ENCODE measurements at places on chromosomes 11 and 22.

GRCh38 chr22:45529971-45530575 lies 27.4 kb downstream of the FBLN1 start:
- no peak for DNase-seq

- peak; percentile 63 for DNase-seq
Measured at GRCh38 chr11:65639623-65640482, 2.0 kb downstream of the SIPA1 start.

GRCh38 chr22:23579870-23580575 lies at the start of gene IGLL1:
TSS of gene IGLL1 (minus strand) at chr22:23580290. CDS start at chr22:23580190, 100 bp downstream.
- DNase-seq: no peak

DNA sequence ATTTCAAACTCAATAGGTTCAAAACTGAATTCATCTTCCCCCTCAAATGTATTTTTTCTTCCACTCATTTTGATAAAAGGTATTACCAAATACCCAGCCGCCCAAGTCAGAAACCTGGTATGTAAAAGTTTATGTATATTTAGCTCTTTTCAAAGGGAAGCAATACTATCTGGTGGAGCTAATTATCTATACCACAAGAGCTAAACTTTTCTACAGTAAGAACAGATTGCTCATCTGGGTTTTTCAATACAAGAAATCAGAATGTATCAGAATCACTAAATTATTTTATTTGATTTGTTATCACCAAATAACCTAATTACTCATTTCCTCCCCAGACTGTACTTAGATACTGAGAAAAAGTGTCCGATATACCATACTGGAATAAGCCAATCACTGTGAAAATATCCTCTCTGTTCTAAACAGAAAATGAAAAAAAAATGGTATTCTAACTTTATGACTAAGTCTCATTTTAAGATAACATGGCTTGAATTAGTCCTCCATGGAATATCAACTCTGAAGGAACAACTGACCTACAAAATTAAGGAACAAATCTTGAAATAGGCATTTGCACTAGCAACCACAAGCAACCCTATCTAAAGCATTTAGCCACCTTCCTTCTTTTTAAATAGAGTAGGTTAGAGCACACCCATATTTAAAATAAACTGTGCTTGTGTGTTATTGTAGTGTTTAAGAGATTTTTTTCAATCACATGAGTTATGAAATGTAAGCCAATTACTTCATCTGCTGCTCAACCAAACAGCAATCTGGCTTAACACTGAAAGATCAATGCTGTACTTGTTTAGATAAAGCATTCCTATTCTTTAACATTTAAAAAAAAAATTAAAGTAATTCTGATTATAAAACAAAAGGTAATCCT lies 35.0 kb downstream of the RDX start:
- DNase-seq: no peak

- no peak for DNase-seq
Measured at GRCh38 chr11:27248576-27249509, 114.2 kb downstream of the CCDC34 start.

GRCh38 chr11:110198031-110198729 lies 98.2 kb downstream of the RDX start:
- DNase-seq: no peak

- no peak for DNase-seq
Measured at GRCh38 chr11:118749429-118749828, 41.5 kb downstream of the DDX6 start.

DNA sequence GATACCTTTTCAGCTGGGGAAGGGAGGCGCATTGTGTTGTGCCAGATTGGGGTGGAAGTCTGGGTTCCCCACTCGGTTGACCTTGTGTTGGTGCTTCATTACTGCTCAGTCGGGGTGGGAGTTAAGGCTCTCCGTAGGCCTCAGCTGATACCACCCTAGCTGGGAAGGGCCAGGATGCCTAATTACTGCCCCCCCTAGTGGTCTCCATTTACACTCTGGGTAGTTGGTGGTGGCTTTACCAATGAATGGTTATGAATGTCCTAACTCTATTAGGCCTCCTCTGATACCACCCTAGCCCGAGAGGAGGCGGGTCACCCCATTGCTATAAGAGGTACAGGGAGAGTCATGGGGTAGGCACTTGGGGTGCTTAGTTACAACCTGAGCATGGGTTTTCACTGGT lies 27.5 kb upstream of the HIKESHI start:
- no peak for DNase-seq

DNA sequence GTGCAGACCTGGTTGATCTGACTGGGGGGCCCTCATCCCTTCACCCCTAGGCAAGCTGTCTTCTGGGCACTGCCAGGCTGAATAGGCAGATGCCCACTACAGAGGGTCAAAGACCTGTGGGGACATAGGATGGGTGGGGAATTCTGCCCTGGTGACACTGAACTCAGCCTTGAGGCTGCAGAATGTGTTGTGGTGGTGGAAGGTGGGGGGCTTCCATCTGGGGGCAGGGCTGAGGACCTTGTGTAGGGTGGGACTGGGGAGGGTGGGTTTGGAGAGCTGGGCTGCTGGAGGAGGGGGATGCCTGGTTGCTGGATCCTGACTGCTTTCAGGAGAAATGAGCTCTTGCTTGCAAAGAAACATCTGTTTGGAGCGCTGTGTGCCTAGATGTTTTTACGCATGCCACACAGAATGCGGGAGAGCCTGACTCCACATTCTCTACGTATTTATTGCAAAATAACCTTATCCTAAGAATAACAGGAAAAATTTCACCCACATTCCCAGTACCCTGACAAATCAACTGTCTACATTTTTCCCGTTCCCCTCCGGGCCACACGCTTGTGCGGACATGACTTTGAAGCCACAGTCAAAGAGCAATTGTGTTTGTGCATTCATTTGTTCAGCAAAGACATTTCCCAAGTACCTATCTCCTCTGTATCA lies 18.3 kb downstream of the SMIM38 start:
- DNase-seq: no peak

- DNase-seq: no peak
Measured at GRCh38 chr11:77510851-77511250, 37.0 kb upstream of the PAK1 start.

DNA sequence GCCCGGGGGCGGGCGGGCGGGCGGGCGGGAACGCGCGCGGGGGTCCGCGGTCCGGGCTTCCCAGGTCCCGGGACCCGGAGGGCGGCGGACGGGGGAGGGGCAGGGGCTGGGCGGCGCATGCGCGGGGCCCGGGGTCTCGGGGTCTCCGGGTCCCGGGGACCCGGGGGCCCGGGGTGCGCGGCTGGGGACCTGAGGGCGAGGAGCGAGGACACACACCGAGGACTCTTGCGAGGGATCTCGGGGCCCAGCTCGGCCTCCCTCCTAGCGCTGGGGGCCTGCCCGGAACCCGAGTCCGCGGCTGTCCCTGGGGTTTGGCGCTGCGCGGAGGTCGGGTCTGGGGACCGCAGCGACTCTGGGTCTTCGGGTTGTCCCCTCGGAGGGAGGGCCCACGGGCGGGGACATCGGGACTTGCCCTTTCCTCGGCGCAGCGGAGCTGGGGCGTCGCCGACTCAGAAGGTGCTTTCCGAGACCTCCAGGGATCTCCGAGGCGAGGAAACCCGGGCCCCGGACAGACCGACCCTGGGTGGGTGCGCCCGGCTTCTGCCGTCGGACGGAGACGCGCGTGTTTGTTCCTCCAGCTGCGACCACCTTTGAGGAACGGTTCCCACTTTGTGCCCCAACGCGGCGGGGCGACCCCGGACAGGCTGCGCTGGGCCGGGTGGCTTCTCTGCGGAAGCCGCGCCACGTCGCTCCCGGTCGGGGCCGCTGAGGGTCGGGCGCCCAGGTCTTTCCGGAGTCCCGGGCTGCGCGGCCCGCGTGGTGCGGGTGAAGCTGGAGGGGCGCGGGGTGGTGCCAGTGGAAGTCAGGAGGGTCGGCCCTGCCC lies 540 bp downstream of the PPARA start:
- DNase-seq: peak; percentile 35

DNA sequence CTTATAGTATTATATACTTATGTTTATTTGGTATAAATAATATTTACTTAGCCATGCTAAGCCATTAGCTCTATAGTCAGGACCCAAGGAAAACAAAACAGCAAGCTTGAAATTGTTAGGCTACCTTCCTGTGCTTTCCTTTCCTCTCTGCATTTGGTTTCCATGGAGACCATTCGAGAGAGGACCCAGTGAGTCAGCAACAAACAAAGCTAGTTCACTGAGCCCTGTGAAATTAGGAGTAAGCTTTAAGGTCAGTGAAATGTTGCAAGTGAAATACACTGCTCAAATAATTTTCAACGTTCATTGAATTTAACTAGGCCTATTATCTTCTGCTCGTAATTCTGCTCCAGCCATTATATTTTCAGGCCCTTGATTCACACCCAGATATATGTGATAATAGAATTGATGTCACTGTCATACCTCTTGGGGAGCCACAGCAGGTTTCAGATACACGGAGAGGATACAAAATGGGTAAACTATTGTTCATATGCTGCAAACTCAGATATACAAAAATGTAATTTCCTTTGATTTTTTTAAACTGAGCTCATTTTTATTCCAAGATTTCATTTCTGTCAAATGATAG lies 9.1 kb upstream of the OR10D3 start:
- no peak for DNase-seq

- DNase-seq: no peak
Measured at GRCh38 chr22:35998748-35999147, 29.9 kb downstream of the RBFOX2 start.

DNA sequence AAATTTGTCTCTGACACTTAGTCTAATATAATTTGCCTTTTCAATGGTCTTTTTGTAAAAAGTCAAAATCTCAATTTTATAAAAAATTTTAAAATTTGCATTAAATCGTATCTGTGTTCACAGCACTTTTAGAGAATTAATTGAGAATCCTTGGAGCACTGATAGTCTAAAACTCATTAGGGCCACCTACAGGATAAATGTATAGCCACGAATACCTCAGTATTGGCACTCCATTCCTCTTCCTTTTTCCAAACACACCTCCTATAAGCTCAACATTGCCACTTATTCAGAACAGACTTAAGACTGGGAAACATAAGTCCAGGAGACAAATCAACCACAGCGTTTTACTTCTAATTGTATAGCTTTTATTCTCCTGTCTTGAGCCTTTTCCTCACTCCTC lies 776.0 kb upstream of the ARHGAP42 start:
- no peak for DNase-seq

DNA sequence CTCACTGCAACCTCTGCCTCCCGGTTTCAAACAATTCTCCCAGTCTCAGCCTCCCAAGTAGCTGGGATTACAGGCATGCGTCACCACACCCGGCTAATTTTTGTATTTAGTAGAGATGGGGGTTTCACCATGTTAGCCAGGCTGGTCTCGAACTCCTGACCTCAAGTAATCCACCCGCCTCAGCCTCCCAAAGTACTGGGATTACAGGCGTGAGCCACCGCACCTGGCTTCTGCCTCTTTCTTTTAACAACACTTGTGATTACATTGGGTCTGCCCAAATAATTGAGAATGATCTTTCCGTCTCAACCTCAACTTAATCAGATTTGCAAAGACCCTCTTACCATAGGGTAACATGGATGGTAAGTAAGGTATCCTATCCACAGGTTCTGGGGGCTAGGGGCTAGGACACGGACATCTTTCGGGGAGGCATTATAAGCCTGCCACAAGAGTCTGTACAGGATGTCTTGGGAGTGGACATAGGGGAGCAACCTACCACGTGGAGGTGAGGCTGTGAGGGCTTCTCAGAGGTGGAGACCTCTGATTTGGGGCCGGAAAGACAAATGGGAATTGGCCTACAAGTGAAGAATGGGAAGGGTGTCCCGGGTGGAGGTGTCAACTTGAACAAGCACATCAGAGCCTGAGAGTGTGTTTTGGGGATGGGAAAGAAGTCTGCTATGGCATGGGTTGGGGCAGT lies 2.7 kb upstream of the CBX6 start:
- DNase-seq: no peak

DNA sequence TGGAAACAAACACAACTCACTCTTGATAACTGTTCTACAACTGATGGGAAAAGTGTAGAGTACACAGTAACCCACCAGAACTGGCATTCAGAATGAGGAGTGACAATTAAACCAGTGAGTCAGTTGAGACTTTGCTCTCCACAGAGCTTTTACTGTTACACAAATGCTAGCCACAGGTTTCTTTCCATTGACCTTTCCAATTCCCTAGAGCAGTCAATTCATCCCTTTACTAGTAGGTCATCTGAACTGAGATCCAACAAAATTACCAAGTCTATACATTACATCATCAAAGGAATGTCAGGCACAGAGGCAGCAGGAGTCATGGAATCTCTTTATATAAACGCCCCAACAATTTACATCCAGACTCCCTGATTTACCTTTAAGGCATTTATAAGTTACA lies 65.9 kb downstream of the PHF21A start:
- DNase-seq: no peak

GRCh38 chr22:17087498-17088131 lies 2.8 kb downstream of the IL17RA start:
- DNase-seq: peak; percentile 15

DNA sequence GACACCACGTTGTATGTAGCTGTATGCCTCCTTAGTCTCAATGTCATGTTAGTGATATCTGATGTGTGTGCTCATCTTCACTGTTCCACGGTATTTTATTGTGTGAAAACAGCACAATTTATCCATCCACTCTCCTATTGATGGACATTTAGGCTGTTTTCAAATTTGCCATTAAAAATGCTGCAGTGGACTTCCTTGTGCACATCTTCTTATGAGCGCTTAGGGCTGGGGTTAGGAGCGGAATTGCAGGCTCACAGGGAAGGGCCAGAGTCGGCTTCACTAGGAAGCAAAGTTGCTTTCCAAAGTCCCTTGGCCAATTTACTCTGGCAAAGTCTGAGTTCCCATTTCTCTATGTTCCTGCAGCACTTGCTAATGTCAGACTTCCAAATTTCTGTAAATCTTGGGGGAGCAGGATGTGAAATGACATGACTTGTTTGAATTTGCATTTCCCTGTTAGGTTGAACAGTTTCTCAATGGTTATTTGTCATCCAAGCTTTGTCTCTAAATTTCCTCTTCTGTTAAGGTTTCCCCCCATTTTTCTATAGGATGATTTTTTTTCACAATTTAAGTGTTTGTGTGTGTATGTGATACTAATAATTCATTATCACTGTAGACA lies 75.4 kb downstream of the MYEOV start:
- DNase-seq: no peak

DNA sequence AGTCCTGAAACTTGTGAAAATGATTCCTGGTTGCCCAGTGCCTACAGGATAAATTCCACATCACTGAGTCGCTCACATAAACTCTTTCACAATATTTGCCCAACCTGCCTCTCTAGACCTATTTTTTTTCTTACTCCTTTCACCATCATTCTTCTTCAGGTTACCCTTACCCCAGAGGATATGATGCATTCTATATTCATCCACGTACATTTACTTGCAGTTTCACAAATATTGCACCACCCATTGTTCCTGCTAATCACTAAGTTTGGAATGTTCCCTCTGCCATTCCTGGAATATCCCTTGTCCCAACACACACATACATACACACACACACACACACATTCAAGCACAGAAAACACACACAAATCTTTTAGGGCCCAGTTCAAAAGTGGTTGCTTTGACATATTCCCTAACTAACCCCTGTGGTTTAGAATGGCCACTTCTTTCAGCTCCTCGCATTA lies 379.5 kb downstream of the ETS1 start:
- DNase-seq: no peak
